ENCODE measurements at places on chromosomes 6 and 20. TPM values are rescaled to one million over a fixed set of nuclear protein-coding genes. Genes with fewer than 3 reads are reported as not detected.

GNRH2 gene
- 0.99 TPM for total RNA-seq

ARMC12 gene
- 0.42 TPM for total RNA-seq

MRPS18A gene
- total RNA-seq = 60.7 TPM

TFAP2A gene
- not detected for total RNA-seq

PSMF1 gene
- 174 TPM for total RNA-seq

NUP43 gene
- total RNA-seq = 89.3 TPM

LPIN3 gene
- total RNA-seq = 0.65 TPM

EDN3 gene
- total RNA-seq = not detected

IMPG1 gene
- total RNA-seq = not detected
